ENCODE measurements at places on chromosomes 16 and 17. TPM values are rescaled to one million over a fixed set of nuclear protein-coding genes. Genes with fewer than 3 reads are reported as not detected.

DNA sequence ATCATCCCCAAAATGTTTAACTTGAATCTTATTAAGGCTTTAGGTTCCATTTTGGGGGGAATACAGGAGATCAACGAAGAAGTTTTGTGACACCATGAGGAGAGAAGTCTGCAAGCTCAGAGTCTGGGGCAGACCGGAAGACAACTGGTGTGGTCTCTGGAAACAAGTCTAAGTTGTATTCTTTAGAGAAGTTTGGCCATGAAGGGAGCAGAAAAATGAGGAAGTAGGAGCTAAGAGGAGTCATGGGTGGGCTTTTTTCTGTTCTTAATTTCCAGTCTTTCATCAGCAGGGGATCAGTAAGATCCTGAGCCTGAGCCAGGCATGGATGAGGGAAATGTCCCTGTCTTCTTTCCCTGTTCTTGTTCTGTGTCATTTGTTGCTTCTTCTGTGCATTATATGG is 35.8 kb upstream of the NF1 start:
- DNase-seq: no peak

- DNase-seq: no peak
Measured at GRCh38 chr17:31248986-31249834, 47.8 kb downstream of the OMG start.

DNA sequence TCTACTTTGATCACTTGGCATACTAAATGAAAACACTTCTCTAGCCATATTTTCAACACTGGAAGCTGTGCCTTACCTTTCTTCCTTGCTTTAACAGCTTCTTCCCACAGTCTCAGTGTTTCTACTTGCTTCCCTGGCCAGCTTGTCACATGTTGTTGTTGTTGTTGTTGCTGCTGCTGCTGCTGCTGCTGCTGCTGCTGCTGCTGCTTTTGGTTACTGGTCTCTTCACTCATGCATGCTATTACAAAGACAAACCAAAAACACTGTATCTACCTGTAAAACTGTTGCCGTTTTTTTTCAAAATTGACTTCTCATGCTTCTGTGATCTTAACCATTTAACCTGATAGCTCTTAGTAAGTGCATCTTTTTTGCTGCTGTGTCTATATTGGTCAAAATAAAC is 9.0 kb downstream of the VEZF1 start:
- DNase-seq: no peak

GRCh38 chr16:54882556-54882955 is 48.1 kb upstream of the IRX5 start:
- no peak for DNase-seq

DNA sequence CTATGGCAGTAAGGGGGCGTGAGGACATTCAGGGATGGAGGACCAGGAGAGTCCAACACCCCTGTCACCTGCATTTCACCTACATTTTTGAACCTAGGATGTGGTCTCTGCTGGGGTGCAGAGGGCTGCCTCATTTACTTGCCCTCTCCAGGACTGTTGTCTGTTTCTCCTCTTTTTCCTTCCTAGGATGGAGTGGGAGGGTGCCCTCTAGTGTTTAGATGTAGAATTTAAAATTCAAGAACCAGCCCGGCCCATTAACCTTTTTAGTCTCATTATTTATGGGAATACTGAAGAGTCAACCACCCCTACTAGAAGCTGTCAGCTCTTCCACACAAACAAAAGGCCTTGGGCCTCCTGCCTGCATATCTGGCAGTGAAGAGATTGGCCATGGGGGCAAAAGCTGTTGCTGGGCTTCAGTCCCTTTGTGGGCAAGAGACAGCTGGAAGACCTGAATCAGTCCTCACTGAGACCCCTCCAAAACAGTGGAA is 2.5 kb upstream of the STARD3 start:
- DNase-seq: no peak

DNA sequence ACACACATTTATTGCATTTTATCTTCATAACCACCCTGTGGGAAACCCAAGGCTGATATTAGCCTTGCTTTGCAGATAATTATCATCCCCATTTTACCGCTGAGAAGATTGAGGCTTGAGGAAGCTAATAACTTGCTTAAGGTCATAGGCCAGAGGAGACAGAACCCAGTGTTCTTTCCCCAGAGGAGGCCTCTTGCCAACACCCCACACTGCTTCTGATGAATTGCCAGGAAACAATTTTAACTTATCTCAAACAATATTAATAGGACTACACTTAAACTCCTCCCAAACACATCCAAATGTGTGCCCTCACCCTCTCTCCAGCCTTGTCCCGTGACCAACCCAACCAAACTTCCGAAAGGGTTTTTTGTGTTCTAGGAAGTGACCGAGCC is 2.1 kb upstream of the SPG7 start:
- DNase-seq: no peak

GRCh38 chr17:77842528-77843147 is 115.9 kb upstream of the TNRC6C start:
- DNase-seq: no peak

DNA sequence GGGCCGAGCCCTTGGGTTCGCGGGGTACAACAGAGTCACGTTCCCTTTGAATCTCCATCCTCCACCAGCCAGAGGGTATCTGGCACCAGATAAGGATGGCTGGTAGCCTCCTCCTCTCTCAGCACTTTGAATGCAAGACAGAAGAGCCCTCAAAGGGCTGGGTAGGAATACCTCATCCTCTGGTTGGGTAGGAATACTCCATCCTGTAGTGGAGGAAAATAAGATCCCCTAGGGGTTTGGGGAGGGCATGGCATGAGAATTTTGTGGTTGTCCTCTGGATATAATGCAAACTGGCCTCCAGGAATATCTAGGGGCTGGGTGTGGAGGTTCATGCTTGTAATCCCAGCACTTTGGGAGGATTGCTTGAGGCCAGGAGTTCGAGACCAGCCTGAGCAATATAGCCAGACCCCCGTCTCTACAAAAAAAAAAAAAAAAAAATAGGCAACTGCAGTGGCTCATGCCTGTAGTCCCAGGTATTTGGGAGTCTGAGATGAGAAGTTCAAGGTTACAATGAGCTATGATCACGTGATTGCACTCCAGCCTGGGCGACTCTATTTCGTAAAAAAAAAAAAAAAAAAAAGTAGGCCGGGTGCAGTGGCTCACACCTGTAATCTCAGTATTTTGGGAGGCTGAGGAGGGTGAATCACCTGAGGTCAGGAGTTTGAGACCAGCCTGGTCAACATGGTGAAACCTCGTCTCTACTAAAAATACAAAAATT is 2.7 kb downstream of the IGFBP4 start:
- DNase-seq: no peak

DNA sequence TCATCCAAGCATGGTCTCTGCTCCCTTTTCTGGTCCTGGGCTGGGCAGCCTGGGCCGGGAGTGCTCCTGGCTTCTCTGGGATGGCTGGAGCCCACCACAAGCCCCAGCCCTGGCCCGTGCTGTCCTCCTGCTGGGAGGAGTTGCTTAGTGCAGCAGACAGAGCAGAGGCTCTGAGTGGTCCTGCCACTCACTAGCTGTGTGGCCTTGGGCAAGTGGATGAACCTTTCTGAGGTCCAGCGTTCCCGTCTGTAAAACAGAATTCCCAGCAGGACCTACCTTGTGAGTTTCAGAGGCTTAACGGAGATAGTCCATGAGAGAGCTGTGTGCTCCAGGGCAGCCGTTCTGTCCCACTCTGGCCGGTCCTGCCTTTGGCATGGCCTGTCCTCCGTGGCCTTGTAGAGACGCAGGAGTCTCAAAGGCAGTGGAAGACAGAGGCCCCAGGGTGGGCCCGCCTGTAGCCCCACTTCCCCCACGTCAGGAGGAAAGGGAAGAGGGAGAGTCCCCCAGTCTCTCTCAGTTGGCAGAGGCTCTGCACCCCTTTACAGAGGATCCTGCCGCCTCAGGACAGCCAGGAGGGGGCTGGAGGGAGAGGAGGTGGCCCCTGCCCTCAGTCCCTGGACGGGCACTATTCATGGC is 7.8 kb downstream of the MYO15B start:
- no peak for DNase-seq

- no peak for DNase-seq
Measured at GRCh38 chr17:76388966-76389888, 4.8 kb downstream of the SPHK1 start.

DNA sequence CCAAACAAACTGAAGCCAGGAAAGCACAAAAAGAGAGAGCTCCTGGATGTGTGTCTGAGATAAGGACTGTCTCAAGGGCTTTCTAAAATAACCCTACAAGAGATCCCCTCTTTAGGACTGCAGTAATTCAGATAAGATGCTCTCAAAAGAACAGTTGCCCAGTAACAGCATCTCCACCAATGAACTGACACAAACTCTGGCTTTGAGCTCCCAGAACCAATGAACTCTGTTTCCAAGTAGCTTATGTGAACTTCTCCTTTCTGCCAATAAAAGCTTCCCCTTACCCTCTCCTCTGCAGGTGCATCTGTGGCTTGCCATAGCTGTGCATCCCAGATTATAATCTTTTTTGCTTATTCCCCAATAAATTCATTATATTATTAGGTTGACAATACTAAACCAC is 421.5 kb downstream of the SLC39A11 start:
- DNase-seq: no peak

Gene KRTAP1-1
- total RNA-seq: not detected

Gene CCL11
- total RNA-seq: 1.7 TPM

Gene CCL1
- not detected for total RNA-seq

Gene SPAG5
- total RNA-seq: 17.9 TPM

Gene NUP93
- total RNA-seq: 49.0 TPM
